ENCODE measurements at places on chromosomes 6 and 20.

DNA sequence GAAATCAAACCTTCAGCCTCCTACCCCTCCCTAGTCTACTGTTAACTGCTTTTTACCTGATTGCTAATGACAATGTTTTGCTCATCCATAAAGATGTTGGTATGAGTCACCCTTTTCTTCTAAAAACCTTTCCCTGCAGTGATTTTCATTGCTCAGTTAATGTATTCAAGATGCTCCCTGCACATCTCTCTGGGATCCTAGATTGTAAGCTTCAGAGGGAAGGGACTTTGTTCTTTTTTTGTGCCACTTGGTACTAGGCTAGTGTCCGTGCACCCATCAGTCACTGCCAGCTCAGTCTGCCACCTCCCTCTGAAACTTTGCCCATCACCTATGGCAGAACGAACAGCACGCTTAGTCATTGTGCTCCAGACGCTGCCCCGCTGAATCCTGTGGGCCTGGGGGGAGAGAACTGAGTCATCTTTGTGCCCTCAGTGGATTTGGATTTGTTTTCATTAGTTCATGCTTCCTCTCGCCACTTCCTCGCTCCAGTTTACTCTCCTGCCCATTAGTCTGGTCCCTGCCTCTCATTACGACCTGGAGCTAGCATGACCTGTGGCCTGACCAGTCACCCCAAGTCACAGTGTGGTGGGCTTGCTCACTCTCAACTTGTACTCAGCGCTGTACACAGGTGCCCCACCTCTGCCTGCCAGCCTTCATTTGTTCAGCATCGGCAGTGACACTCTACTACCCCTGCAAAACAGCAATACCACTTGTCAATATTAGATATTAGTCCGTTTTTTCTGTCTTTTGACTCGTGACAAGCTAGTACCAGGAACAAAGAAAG lies 78.0 kb upstream of the TMEM181 start:
- DNase-seq = no peak

DNA sequence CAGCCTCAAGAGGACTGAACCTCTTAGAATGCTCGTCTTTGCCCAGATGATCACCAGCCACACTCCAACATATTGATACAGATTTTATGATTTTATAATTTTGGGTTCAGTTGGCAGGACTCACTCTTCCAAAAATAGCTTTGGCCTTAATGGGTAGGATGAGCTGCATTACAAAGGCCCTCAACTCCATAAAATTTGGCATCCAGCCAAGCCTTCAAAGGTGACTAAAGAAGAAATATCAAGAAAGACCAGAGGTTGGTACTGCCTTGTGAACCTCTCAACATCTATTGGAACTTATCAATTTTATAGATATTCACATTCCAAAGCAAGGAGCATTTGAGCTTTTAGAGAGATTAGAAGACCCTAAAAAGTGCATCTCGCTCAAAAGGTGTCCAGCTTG lies 48.4 kb upstream of the SNAP25 start:
- DNase-seq = no peak

DNA sequence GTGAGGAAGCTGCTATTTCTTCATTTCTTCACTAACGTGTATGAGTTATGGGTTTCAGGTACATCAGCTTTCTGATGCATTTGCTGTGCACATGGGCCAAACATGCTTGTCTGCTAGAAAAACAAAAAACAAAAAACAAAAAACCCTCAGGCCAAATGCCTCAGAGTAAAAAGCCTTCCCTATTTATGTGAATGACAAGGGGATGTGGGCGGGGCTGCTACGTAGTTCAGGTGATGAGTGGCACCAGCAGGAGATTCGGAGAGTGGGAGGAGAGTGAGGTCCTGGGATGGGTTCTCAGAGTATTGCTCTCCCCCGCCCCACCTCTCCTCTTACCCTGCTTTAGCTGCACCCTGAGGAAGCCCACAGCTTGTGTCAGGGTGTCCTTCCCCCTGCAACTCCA lies 596.8 kb upstream of the JAG1 start:
- DNase-seq = no peak

GRCh38 chr6:105482921-105483320 lies 80.0 kb upstream of the PREP start:
- DNase-seq = no peak

DNA sequence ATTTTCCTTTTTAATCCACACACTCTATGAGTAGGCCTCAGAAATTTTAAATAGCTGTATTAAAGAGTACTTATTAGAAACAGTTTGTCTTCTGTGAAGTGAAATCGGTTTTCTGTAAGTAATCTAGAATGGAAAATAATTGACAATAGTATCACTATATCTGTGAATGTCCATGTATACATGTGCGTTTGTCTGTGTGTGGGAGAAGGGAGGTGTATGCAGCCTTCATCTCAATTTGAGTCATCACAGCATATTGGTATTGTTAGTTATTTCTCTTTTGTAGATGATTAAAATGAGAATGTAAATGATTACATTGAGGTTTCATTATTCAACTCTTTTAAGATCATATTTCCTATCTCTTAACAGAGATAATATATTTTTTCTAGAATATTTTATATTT lies 206.0 kb downstream of the EYS start:
- DNase-seq = no peak

DNA sequence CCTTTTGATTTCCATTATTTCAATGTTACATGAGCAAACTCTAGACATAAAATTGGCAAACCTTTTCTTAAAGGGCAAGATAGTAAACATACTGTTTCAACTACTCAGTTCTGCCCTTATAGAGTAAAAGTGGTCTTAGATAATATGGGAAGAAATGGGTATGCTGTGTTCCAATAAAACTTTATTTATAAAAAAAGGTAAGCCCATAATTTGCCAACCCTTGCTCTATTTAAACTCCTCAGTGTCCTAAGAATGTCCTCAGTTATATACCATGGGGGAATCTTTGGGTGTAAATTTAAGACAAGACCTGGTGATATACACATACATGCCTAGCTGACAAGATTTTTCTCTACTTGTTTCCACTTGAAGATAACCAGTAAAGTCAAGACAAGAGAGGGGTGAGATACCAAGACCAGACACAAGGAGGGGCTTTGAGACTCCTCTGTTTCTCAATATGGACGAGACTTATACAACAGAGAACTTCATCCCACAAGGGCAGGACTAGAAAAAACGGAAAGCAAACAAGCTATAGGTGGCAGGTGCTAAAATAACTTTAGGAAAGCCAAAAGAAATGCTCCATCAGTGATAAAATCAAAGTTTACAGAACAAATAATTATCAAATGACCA lies 10.5 kb downstream of the SNX3 start:
- DNase-seq = no peak

- DNase-seq = no peak
Observed at GRCh38 chr20:34689486-34689885, 12.6 kb upstream of the PIGU start.

DNA sequence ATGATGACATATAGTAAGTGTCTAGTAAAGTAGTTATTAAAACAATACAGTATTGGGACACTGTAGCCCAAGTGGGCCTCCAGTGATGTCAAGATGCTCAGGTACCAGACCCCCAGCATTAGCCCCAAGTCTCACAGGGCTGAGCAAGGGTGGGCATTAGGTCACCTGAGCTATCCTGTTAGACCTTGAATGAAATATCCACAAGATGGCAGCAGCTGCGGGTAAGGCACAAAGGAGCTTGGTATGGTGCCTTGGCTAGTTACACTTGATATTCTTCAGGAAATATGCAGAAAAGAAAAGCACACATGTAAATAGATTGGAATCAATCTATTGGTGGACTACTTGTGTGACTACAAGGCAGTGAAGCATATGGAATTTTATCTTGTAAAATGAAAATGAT lies 701.8 kb upstream of the ADGRB3 start:
- DNase-seq = no peak

DNA sequence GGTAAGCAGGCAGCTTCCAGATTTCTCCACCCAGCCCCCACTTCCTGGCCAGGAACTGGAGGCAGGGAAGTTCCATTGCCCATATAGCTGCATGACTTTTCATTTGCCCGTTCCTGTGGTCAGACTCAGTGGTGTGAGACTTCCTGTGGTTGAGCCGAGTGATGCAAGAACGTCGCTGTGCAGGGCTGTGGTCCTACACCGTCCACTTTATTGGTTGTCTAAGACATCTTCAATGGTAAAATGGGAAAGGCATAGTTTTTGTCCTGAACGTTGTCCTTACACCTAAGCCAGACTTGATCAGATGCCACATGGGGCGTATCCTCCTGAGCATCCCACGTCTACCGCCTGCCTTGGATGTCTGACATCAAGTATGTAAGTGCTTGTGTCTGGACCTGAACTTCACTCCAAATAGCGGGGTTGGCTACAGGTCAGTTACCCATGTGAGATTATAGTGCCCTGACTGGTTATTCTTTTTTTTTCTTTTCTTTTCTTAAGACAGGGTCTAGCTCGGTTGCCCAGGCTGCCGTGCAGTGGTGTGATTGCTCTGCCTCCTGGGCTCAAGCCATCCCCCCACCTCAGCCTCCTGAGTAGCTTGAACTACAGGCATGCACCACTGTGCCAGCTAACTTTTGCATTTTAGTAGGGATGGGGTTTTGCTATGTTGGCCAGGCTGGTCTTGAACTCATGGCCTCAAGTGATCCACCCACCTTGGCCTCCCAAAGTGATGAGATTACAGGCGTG lies 25.9 kb upstream of the GTSF1L start:
- no peak for DNase-seq

DNA sequence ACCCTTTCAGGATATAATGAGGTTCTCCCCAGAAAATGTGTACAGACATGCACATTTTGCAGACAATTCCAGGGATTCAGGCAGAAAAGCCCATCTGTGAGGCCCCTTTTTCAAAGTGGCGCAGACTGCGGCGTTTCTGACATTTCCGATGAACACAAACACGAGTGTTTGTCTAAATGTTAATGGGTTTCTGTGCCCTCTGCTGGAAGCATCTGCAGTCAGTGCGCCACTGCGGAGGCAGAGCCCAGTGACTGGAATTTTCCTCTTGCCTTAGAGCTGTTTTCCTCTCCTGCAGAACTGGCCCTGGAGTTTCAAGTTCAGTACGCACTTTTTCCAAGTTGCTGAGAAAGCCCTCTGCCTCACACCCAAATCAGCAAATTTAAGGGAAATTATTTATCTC lies 15.3 kb downstream of the ANKRD60 start:
- DNase-seq = no peak

DNA sequence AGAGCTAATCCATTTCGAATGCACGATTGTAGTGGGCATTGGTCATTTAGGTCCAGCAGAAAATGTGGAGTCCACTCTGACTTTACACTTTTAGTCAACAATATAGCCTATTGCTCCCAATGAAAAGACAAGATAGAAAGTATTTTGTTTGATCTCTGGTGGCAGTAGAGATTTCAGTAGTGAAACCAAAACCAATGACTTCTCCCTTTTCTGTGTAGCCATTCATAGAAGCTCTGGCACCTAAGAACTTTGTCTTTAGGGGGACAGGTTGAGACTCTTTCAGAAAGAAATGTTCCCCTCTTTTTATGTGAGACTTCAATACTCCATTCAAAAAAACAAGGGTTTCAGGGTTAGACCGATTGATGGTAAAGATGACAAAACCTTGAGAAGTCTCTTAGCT lies 510.8 kb upstream of the POU3F2 start:
- no peak for DNase-seq

- DNase-seq = no peak
Observed at GRCh38 chr6:14918200-14918907, 327.5 kb upstream of the JARID2 start.

DNA sequence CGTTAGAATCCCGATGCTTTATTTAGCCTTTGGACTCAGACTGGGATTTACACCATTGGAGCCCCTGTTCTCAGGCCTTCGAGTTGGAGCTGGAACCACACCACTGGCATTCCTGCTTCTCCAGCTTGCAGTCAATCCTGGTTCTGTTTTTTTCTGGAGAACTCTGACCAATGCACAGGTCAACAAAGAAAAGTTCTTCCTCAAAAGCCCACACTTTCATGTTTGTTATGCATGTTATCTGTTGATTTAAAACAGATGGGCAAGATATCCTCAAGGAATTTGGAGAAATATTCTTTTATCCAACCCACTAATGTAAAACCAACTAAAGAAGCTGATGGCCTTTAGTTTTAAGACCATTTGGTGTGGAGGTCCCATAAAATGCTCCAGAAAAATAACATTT lies 205.7 kb downstream of the ANKRD60 start:
- no peak for DNase-seq

- no peak for DNase-seq
Observed at GRCh38 chr20:25470045-25470444, 62.6 kb downstream of the GINS1 start.

DNA sequence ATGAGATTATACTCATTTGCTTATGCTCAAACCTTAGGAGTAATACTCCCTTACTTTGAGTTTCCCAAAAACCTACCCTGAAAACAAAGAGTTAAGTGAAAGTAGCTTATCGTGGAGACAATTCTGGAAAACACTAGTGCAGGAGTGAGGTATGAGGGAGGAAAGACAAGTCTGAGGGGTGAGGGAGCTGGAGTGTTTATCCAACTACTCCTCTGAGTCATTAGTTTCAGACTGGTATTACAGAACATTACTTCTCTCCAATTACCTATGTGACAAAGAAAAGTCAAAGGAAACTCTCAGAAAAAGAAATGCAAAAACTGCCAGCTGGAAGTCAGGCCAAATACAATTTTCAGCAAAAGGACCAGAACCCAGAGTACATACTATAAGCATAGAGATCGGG lies 171.1 kb upstream of the SPTLC3 start:
- no peak for DNase-seq

DNA sequence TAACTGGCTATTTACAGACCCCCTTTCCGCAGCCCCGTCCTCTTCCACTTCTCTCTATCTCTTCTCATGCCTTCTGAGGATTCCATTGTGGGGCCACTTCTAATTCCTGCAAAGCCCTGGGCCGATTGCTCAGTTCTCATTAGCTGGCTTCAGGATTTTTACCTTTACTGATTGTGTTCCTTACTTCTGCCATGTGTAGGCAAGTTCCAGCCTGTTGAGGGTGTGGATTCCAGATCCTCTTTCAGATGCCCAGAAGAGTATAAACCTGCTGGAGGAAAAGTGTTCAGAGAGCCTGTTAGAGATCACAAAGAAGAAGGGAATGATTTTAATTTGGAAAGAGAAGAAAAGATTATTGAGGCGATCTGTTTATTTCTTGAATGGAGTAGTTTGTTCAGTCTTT lies 5.4 kb downstream of the DSE start:
- DNase-seq = no peak

DNA sequence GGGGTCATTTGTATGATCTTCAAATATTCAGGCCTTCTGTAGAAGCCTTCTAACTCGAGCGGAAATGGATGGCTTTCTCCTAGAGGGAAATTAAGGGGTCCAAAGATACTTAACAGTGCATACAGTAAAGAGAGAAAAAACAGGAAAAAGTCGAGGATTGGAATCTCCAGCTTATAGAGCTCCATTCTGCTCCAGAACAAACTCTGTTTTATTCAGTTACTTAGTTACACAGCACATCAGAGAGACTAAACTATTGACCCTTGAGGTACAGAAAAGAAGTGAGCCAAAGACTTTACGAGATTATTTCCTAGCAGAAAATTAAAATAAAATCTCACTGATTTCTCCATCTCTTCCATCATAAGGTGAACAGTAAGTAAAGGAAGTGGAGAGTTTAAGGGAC lies 43.8 kb upstream of the DSE start:
- no peak for DNase-seq

DNA sequence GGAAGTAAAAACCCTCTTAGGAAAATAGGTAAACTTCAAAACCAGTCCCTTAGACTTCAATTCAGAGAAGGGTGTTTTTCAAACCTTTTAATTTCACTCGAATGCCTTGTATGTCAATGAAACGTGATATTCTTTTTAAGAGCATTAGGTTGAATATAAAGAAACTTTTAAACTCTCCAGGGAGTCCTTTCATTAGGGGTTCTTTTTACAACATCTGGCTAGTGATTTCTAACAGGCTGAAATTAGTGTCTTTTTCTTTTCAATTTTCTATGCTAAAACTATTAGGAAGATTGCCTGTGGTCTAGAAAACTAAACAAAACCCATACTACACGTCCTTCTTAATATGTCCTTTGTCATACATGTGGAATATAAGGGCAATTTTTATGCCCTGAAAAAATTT lies 569.7 kb upstream of the CITED2 start:
- no peak for DNase-seq

Measured in stimulated activated CD4-positive, alpha-beta T cell treated with anti-CD3 and anti-CD28 coated beads, Interleukin-1b, Interleukin-23, amount 100 ng/mL, for 24 hours (primary cell).